SK-N-DZ (cell line): ENCODE measurements at places on chromosomes 16 and 17.

- no peak for DNase-seq
Observed at GRCh38 chr16:53781023-53781605, 77.2 kb downstream of the FTO start.

DNA sequence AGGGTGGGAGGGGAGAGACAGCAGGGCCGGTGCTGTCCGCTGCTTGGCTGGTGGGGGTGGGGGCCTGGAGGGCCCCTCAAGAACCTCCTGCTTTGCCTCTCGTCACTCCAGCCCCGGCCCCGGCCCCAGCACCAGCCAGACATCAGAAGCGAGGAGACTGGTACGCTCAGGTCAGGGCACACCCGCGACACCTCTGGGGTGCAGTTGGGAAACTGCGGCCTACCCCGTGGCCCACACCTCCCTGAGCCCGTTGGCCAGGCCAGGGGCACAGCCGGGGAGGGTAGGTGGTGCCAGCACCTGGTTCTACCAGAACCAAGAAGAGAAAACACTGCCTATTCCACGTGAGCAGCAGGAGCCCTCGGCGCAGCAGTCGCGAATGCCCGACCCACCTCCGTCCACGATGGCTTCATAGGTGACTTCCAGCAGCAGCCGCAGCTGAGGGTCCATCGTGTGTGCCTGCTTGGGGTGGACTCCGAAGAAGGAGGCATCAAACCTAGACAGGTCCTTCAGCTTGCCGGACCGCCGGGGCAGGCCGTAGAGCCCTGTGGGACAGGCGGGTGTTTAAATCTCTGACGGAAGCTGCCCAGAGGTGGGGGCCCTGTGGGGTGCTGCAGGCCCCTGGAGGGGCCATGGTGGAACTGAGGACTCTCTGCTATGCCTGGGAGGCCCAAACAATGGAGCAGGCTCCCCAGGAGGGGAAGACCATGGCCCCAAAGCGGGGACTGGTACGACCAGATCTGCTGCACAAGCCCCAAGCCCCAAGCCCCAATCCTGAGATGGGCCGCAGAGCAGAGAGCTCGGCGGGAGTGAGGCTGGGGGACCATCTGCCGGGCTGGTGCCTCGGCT, 2.9 kb downstream of the FASN start:
- DNase-seq = no peak

DNA sequence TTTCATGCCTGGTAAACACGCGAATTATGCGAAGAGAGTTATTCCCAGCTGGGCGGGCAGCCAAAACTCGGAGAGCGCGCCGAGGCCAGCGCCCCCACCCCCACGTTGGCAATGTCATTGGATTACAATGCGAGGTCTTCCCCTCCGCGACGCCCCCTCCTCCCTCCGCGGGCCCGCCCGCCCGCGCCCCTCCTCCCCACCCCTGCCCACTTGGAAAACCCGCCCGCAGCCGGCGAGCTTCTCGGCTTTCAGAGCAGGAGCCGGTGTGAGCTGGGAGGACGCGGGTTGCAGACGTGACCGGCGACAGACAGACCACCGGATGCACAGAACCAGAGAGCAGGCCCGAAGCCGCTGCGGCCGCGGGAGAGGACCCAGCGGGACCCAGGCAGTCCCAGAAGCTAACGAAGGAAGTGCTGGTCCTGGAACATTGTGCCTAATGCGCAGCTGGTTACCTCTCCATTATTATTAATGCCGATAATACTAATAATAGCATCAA, 4.0 kb downstream of the NOG start:
- DNase-seq = no peak

GRCh38 chr16:12871784-12872183, 29.6 kb upstream of the SHISA9 start:
- no peak for DNase-seq
